ENCODE measurements at places on chromosomes 1 and 21. TPM values are rescaled to one million over a fixed set of nuclear protein-coding genes. Genes with fewer than 3 reads are reported as not detected.

DNA sequence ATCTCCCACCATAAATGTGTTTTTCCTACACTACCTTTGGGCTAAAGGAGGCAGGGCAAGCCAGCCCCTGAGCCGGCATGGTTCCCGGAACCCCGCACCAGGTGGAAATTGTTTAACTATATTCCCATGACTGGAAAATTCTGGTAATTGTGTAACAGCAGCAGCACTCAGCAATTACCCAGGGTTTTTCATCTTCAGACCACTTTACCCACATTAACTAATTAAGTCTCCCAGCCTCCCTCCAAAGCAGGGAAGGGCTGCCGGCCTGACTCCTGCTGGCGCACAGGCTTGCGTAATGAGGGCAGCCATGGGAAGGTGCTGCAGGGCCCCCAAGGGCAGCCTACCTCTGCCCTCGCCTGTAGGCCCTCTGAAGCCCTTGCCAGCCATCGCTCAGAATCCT, 140.7 kb upstream of the VAMP3 start:
- H3K36me3 ChIP-seq, result no peaks in the 10 kb centered on the region
- no peak overlapping the region for H3K4me3 ChIP-seq
- H3K27me3 ChIP-seq, result peaks cover 77% of the 10 kb centered on the region
- no peaks in the 10 kb centered on the region for H3K4me1 ChIP-seq
- no peak overlapping the region for H3K27ac ChIP-seq

- peaks cover 3% of the 10 kb centered on the region for H3K27me3 ChIP-seq
- H3K4me1 ChIP-seq, result peaks cover 29% of the 10 kb centered on the region
- no peak overlapping the region for H3K4me3 ChIP-seq
- no peak overlapping the region for H3K27ac ChIP-seq
- no peaks in the 10 kb centered on the region for H3K36me3 ChIP-seq
These were observed 622 bp upstream of the APOA2 start for GRCh38 chr1:161223805-161224694.

- H3K36me3 ChIP-seq, result peaks cover 45% of the 10 kb centered on the region
- H3K4me1 ChIP-seq, result 0 out of 2 replicates have a peak, but pooled peaks cover 5% of the 10 kb centered on the region
- no peak for DNase-seq
- no peak overlapping the region for H3K4me3 ChIP-seq
These were observed 36.2 kb downstream of the KIAA1614 start for GRCh38 chr1:180948641-180949615.

GRCh38 chr1:196887515-196888239, at the start of gene CFHR4:
Gene CFHR4, plus strand, starts transcription at chr1:196888052. Its CDS starts 99 bp downstream, at chr1:196888151.
- DNase-seq, result no peak
- H3K27ac ChIP-seq, result no peak within 1 kb of the TSS
- no peaks in the 10 kb centered on the region for H3K4me1 ChIP-seq
- no peak within 1 kb of the TSS for H3K4me3 ChIP-seq
- H3K36me3 ChIP-seq, result no peaks in the 10 kb centered on the region

DNA sequence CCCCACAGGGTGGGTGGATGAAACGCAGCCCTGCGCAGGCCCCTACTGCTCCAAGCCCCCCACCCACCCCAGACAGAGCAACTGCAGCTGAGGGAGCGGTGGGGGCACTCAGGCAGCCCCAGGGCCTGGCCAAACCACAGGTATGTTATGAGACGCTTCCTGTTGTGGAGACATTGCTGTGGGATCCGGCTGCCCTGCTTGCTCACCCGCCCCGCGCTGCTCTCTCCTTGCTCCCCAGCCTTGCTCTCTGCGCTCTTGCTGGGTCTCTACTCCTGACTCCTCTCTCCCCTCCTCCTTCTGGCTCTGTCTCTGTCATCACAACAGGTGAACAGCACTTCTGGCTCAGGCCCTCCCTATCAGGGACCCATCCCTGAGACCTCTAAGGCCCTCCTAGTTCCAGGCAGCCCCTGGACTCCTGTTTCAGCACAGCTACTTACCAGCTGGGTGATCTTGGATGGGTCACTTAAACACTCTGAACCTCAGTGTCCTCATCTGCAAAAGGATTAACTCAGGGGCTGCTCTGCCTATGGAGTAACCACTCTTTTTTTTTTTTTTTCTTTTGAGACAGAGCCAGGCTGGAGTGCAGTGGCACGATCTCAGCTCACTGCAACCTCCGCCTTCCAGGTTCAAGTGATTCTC, 15.9 kb downstream of the COL8A2 start:
- H3K27me3 ChIP-seq, result peaks cover 1% of the 10 kb centered on the region
- H3K4me1 ChIP-seq, result peaks cover 52% of the 10 kb centered on the region
- no peaks in the 10 kb centered on the region for H3K36me3 ChIP-seq
- peak; percentile 76 for DNase-seq
- peak overlapping the region; percentile 57 for H3K4me3 ChIP-seq
- H3K27ac ChIP-seq, result peak overlapping the region; percentile 96

GRCh38 chr1:955474-955873, 3.6 kb downstream of the NOC2L start:
- no peak overlapping the region for H3K27ac ChIP-seq
- no peaks in the 10 kb centered on the region for H3K27me3 ChIP-seq
- no peak for DNase-seq
- no peak overlapping the region for H3K4me3 ChIP-seq
- peaks cover 16% of the 10 kb centered on the region for H3K4me1 ChIP-seq

DNA sequence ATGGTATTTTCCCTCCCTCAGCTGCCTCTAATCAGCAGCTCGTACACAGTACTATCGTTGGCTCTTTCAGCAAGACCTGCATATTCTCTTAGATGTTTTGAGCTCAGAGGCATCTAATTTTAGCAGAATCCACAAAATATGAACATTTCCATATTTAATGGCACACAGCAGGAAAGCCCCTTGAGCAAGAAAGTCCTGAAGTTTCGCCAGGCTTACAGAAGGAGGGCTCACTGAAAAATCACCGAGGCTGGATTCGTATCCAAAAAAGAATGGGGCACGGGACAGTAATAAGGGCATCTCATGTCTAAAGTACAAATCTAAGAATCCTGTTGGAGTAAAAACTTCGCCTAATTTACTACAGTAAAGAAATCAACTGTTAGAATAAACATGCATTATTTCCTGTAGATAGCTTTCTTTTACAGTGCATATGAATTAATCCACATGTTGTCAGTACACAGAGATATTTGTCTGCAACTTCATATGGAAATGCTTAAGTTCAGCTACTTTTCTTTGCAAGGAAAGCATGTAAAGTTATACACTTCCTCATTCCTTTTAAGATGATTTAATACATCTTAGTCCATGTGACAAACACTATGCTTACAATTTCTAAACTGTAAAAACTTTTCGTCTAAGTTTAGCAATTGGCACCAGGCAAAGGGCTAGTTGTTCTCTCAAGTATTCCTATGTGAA, 1205.3 kb upstream of the ADGRL4 start:
- no peak overlapping the region for H3K27ac ChIP-seq
- H3K36me3 ChIP-seq, result no peaks in the 10 kb centered on the region
- H3K4me3 ChIP-seq, result no peak overlapping the region

DNA sequence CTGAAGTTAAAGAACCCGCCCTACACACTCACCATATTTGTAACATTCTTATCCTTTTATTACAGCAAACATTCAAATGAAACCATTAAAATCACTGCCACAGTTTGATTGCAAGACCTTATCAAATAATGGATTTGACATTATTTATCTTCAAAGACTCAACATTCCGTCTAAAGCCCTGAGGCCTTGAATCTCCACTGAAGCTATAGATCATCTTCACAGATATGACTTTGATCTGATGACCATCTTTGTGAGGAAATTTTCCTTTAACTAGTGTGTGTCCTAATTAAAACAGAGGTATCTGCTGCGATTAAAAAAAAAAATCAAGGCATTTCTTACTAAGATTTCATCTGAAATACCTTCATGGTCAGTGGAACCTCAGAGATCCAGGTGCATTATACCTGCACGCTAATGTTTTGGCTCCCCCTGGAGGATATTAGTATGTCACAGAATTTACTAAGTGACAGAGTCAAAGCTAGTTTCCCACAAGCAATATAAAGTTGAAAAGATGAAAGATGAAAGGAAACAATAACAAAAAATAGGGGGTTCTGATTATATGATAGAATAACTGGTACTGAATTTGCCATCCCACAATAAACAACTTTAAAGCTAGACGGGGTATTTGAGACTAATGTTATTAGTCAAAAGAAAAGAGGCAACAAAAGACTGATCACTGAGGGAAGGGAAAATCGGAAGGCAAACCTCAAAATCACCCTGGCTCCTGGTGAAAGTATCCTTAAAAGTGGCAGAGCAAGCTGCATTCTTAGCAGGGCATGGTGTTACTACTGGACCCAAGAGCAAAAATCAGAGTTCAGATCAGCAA, 923.4 kb downstream of the NCAM2 start:
- H3K4me3 ChIP-seq, result peak overlapping the region; percentile 68
- H3K27me3 ChIP-seq, result no peaks in the 10 kb centered on the region
- H3K27ac ChIP-seq, result no peak overlapping the region
- peaks cover 25% of the 10 kb centered on the region for H3K4me1 ChIP-seq

DNA sequence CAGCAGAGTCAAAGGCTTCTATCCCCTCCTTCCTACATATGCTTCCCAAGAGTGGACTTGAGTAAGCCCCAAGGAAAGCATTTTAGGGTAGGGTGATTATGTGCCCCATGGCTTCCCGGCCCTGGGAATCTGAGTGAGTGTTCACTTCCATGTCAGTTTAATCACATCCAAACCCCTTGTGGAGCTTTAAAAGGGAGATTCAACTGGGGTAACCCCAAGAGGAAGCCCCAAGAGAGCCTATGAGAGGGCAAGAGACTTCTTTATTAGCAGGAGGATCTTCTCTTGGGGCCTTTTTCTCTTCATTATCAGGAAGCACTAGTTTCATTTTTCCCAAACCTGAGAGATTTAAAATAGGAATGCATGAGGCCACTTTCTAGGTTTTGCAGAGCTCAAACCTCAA, 97.0 kb upstream of the IRF2BP2 start:
- no peak overlapping the region for H3K4me3 ChIP-seq
- no peak for DNase-seq
- peaks cover 38% of the 10 kb centered on the region for H3K4me1 ChIP-seq
- no peaks in the 10 kb centered on the region for H3K36me3 ChIP-seq
- H3K27ac ChIP-seq, result no peak overlapping the region
- peaks cover 3% of the 10 kb centered on the region for H3K27me3 ChIP-seq

DNA sequence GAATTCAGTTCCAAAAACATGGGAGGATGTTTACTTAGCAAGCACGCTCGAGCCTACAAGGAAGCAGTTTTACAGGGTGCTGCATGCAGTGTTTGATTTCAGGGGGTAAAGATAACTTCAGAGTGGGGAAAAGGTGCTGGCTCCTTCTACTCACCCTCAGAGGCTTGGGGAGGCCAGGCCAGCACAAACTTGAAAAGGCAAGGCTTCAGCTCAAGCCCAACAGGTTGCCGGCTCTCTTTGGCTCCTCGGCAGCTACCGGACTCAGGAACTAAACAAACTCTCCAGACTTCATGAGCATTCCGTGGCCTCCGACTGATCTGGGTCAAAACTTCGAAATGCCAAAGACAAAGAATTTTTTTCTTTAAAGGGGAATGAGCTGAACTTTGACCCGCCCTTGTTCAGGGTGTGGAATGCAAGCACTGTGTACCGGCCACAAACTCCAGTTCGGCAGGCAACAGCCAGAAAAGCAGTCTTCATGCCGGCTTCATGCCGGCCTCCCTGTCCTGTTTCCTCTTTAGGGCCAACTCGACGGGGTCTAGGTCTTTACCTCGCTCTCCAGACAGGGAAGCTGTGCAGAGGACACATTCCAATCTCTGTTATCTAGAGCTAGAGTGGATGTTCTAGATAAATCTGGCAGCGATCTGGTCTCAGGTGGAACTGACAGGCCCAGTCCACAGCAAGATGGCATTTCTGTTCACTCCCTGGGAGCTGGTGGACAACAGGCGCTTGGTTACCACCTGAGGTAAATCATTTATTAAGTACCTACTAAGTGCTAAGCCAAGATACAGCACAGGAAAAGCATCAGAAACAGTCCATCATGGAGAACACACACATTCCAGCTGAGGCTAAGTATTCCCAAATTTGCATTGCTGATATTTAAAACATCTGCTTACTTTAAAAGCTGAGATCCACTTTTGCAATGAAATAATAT, 75.0 kb downstream of the CD46 start:
- H3K36me3 ChIP-seq, result peaks cover 16% of the 10 kb centered on the region
- H3K4me3 ChIP-seq, result peak overlapping the region; percentile 85
- H3K27me3 ChIP-seq, result peaks cover 4% of the 10 kb centered on the region
- peak; percentile 35 for DNase-seq
- H3K4me1 ChIP-seq, result peaks cover 74% of the 10 kb centered on the region

GRCh38 chr1:113745425-113745824, 13.9 kb downstream of the PHTF1 start:
- H3K4me1 ChIP-seq, result peaks cover 15% of the 10 kb centered on the region
- H3K27me3 ChIP-seq, result no peaks in the 10 kb centered on the region
- H3K36me3 ChIP-seq, result peaks cover 14% of the 10 kb centered on the region
- no peak overlapping the region for H3K27ac ChIP-seq
- no peak overlapping the region for H3K4me3 ChIP-seq

ATP1A1 gene
- total RNA-seq, result 223 TPM

PGLYRP4 gene
- not detected for total RNA-seq

NSL1 gene
- total RNA-seq, result 30.9 TPM

CNKSR1 gene
- 0.28 TPM for total RNA-seq

B4GALT2 gene
- 95.2 TPM for total RNA-seq

DCST1 gene
- total RNA-seq, result not detected

Measured in HFFc6 (cell line).